ENCODE measurements at places on chromosomes 6 and 20. TPM values are rescaled to one million over a fixed set of nuclear protein-coding genes. Genes with fewer than 3 reads are reported as not detected.

GRCh38 chr6:156600678-156601077, 176.5 kb upstream of the ARID1B start:
- H3K27ac ChIP-seq = no peak overlapping the region
- H3K36me3 ChIP-seq = no peaks in the 10 kb centered on the region
- peaks cover 6% of the 10 kb centered on the region for H3K4me1 ChIP-seq
- peaks cover 13% of the 10 kb centered on the region for H3K27me3 ChIP-seq
- no peak for DNase-seq

GRCh38 chr20:46347841-46348803, 39.8 kb upstream of the CDH22 start:
- peaks cover 14% of the 10 kb centered on the region for H3K36me3 ChIP-seq
- no peak overlapping the region for H3K4me3 ChIP-seq
- no peak for DNase-seq
- H3K27me3 ChIP-seq = peaks cover 12% of the 10 kb centered on the region

DNA sequence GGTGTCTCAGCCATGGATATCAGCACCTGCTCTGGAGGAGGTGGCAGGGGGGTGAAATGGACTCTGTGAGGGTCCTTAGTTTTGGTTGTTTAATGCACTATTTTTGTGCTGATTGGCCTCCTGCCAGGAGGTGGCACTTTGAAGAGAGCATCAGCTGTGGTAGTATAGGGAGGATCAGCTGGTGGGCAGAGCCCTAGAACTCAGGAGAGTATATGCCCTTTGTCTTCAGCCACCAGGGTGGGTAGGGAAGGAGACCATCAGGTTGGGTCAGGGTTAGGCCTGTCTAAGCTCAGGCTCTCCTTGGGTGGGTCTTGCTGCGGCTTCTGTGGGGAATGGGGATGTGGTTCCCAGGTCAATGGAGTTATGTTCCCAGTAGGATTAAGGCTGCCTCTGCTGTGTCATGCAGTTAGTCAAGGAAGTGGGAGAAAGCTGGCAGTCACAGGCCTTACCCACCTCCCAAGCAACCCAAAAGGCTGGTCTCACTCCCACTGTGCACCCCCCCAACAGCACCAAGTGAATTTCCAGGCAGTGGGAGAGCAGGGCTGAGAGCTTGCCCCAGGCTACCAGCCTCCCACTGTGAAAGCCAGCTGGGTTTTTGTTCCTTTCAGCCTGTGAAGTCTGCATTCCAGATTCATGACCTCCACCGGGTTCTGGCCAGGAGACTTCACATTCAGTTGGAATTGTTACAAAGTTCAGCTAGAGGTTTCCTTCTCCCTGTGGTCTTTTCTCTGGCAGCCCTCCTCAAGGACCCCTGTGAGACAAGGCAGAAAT, 5.7 kb upstream of the OSTM1 start:
- DNase-seq = peak; percentile 48
- no peak overlapping the region for H3K4me3 ChIP-seq
- peaks cover 13% of the 10 kb centered on the region for H3K27me3 ChIP-seq
- H3K27ac ChIP-seq = no peak overlapping the region
- H3K36me3 ChIP-seq = no peaks in the 10 kb centered on the region

DNA sequence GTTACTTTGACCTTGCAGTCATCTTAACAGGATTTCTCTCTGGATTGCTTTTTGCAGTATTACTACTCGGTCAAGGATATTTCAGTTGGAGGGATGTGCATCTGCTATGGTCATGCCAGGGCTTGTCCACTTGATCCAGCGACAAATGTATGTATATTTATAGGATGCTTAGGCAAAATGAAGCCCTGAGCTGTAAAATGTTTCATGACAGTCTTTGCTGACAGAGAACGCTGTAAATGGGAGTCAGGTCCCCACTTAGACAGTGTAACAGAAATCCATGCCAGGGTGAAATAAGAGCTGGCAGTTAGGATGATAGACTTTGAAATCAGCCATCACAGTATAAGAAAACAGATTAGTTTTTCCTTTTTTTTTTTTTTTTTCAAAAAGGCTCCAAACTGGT, 264.0 kb downstream of the LAMA2 start:
- no peaks in the 10 kb centered on the region for H3K27me3 ChIP-seq
- H3K4me1 ChIP-seq = peaks cover 7% of the 10 kb centered on the region
- no peak overlapping the region for H3K4me3 ChIP-seq
- H3K36me3 ChIP-seq = peaks cover 8% of the 10 kb centered on the region

GRCh38 chr6:134022650-134023049, 29.8 kb downstream of the SLC2A12 start:
- H3K27me3 ChIP-seq = peaks cover 16% of the 10 kb centered on the region
- H3K27ac ChIP-seq = no peak overlapping the region
- H3K36me3 ChIP-seq = no peaks in the 10 kb centered on the region
- H3K4me3 ChIP-seq = no peak overlapping the region

ME1 gene
- 35.2 TPM for total RNA-seq

TUBB2B gene
- total RNA-seq = 1.2 TPM

ABHD16B gene
- not detected for total RNA-seq

C2 gene
- total RNA-seq = 0.34 TPM

Measured in HFFc6 (cell line).